Hematopoietic multipotent progenitor cell treated with erythropoietin and hydrocortisone succinate and interleukin-3 and kit ligand, for 4 days (in vitro differentiated cells): ENCODE measurements at places on chromosomes 4 and X.

- DNase-seq, result no peak
Observed at GRCh38 chr4:8610858-8611616, 18.5 kb downstream of the CPZ start.

GRCh38 chr4:186516287-186516686 lies 39.1 kb downstream of the MTNR1A start:
- no peak for DNase-seq

GRCh38 chr4:169650227-169650936 lies 30.0 kb downstream of the CLCN3 start:
- DNase-seq, result no peak

GRCh38 chr4:77465271-77465670 lies 140.3 kb upstream of the CXCL13 start:
- DNase-seq, result peak; percentile 40

- DNase-seq, result no peak
Observed at GRCh38 chrX:72621163-72621562, 48.5 kb upstream of the HDAC8 start.

DNA sequence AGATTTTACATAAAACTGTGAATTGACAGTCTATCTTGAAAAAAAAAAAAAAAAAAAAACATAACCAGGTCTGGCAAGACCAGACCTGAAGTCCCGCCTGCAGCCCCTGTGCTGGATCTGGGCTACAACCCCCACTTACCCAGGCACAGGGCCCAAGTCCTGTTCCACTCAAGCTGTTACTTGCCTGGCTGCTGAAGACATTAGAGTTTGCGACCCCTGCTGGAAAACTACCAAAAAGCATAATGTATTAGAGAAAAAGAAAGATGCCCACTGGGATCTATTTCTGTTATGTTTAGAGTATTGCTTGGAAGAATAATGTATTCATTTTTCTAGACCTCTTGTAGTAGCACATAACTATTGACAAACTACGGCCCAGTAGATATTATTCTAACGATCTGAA lies 4.7 kb downstream of the HS3ST1 start:
- peak; percentile 72 for DNase-seq

DNA sequence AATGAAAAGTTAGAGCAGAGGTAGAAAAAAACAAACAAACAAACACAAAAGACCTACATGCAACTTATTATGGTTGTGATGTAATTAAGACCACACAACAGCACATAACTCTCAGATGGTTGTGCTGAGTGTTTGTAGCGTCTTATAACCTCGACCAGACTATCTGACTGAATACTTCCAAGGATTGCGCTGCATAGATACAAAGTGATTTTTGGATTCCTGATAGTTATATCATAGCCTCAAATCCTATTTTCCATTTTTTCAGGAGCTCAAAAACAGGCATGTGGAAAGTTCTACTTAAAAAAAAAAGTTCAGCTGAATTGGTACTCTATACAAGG lies 236.1 kb downstream of the SPRY1 start:
- DNase-seq, result no peak

GRCh38 chr4:133720001-133720400 lies 481.6 kb downstream of the PABPC4L start:
- DNase-seq, result no peak

- no peak for DNase-seq
Observed at GRCh38 chr4:81989202-81989601, 384.6 kb downstream of the HNRNPD start.

- no peak for DNase-seq
Observed at GRCh38 chr4:184280591-184281071, 63.0 kb upstream of the ENPP6 start.

DNA sequence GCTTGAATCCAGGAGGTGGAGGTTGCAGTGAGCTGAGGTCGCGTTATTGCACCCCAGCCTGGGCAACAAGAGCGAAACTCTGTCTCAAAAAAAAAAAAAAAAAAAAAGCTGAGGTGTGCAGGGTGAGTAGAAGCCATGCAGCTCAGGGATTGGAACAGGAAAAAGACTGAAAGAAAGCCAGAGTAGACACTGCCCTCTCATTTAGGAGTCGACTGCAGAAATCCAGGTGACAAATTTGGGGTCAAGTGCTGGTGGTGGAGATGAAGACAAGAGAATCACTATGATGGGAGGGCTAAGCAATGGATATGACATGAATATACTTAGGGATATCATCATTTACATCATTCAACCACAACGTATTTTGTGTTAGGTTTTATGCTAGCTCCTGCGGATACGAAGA lies 1.9 kb downstream of the NEIL3 start:
- no peak for DNase-seq

GRCh38 chr4:5976431-5976830 lies 41.8 kb downstream of the C4orf50 start:
- no peak for DNase-seq

- no peak for DNase-seq
Observed at GRCh38 chrX:69362354-69362753, 141.8 kb upstream of the NALF2 start.

GRCh38 chr4:169248645-169249044 lies 22.1 kb downstream of the SH3RF1 start:
- DNase-seq, result no peak

- DNase-seq, result no peak
Observed at GRCh38 chrX:54995621-54996020, 1.6 kb upstream of the PFKFB1 start.

GRCh38 chrX:70244881-70245280 lies 10.4 kb downstream of the AWAT1 start:
- no peak for DNase-seq

DNA sequence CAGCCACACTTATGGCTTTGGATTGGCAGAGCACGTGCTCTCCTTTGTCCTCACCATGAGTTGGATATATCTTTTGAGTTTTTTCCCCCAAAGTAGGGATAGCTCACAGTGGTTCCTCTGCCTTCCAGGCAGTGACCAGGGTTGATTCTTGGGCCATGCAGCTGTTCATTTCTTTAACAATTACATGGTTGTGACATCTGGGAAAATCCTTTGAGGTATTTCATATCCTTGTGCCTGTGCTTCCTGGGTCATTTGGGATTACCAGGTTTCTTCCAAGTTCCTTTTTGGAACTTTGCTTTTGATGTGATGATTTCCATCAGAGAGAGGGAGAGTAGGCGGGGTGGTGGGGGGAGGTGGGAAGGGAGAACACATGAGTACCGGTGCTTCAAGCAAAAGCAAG lies 15.6 kb downstream of the BCORL1 start:
- no peak for DNase-seq

DNA sequence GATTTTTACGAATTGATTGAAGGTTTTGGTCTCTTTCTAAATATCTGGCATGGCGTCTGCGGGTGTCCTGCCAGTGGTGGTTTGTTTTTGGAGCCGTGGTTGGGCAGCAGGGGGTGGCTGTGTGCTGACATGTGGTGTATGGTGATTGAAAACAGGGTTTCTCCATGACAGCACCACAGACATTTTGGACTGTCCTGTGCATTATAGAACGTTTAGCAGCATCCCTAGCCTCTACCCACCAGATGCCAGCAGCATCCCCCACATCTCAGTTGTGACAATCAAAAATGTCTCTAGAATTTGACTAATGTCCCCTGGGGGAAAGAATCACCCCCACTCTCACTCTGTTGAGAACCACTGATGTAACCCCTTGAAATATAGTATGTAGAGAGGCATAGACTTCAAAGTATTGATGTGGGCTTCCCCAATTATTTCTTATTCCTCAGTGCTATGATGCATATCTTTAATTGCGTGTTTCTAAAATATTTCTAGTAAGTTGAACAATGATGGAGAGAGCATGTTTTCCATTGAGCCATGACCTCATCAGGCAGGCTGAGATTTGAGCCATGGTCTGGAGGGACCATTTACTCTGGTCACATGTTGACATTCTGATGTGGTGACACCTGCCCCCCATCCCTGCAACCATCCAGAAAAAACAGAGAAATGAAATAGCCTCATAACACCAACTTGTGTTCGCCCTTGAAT lies 77.4 kb upstream of the MID1 start:
- DNase-seq, result no peak

DNA sequence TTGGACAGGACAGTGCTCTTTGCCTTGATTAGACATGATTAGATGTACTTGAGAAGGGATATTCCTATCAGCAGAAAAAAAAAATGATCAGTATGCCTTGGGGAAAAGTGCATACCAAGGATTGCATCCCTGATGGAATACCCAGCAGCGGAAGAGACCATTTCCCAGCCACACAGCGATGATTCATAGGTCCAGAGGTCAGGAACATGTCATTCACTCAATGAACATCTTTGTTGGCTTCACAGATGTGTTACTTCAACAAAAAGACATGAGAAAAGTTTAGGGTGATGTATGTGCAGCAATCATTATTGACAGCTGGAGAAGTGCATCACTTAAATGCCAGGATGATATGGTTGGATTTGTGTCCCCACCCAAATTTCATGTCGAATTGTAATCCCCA lies 293.5 kb downstream of the ZNF674 start:
- DNase-seq, result no peak

DNA sequence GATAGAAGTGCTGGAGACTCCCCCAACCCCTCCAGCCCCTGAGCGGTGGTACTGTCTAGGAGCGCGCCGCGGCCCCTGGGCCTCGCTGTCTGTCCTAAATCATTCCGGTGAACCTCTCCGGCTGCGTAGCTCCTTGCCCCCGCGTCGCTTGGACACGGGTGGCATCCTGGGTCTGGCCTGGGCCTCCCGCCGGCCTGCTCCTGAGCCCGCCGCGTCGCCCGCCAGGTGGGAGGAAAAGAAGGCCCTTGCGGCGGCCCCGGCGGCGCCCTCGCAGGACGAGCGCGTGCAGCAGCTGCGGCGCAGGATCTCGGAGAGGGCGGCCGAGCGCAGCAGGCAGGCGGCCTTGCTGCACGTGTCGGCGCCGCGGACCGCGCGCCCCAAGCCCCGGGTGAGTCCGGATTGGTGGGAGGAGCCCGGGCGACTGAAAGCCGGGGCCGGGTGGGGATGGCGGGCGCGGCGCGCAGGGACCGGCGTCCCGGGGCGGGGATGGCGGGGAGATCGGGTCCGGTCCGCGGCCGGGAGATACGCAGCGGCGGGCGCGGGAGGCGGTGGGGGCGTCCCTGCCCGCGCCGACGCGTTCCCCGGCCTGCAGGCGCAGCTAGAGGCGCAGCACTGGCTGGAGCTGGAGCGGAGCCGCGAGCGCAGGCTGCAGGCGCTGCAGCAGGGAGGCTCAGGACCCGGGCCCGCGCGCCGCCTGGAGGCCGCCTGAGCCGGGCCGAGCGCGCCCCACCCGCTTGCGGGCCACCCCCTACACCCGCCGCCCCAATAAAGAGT lies 6.5 kb upstream of the RNF4 start:
- DNase-seq, result peak; percentile 85

DNA sequence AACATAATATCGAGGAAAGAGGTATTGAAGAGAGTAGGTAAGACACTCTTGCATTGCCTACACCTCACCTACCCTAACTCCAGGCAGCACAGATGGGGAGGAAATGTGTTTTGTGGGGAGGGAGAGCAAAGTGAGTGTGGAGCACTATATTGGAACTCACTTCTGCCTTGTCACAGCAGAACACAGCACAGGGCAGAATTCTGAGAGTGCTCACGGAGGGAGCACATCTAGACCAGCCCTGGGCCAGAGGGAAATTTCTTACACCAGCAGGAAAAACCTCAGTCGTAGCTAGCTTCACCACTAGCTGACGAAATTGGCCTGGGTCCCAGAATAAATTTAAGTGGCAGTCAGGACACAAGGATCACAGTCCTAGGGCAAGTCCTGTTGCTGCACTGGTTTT lies 517.3 kb downstream of the TMA16 start:
- no peak for DNase-seq

DNA sequence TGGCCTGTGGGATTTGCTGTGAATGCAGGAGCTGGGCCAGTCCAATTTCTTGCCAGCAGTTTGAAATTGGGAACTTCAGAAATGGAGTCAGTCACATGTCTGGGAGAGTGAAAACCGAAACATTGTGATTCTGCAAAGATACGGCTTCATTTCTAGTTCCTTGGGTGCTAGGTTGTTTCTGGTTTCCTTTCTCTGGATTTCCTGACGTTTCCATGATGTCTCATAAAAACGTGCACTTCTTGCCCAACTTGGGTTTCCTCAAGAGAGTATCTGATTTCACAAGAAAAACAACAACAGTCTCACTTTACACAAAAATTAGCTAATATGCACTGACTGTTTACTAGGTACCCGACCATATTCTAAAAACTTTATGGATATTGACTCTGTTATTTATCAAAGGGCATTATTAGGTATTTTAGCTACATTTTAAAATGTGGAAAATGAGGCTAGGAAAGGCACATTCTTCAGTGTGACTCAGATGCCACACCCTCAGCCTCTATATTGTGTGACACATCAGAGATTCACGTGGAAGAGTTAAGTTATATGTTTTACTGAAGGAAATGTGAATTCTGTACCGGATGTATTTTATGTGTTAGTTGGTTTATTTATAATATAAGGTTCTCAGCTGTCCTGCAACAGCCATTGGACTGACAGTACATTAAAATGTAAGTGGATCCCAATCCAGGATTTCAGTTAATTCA lies 225.0 kb upstream of the PUDP start:
- no peak for DNase-seq

DNA sequence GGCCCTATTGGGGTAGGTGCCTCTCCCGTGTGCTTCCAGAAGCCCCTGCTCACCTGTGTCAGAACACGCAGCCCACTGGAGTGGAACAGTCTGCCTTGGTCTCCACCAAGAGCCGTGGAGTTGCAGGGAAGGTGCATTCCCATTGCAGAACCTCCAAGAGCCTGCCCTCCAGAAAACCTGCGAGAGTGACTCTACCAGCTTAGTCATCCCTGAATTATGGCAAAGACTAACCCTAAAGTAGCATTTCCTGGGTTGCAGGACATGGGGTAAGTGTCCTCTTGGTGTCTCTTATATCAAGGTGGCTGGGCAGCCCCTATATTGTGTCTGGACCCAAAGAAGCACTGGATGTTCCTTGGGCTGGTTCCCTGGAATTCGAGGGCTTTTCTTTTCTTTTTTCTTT lies 224.6 kb downstream of the BCOR start:
- no peak for DNase-seq

DNA sequence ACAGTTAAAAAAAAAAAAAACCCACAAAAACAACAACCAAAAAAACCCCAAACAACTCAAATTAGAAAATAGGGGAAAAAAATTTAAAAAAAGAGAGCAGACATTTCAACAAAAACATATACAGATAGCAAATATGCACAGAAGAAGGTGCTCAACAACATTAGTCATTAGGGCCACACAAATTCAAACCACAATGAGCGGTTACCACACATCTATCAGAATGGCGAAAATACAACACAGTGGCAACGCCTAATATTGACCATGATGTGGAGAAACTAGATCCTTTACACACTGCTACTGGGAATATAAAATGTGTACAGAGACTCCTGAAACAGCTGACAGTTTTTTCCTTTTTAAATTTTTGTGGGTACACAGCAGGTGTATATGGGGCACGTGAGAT lies 19.4 kb downstream of the LYAR start:
- no peak for DNase-seq

- DNase-seq, result no peak
Observed at GRCh38 chr4:102598762-102599374, 97.7 kb downstream of the NFKB1 start.
